NCI-H1048 (cell line): ENCODE measurements at places on chromosomes 13 and 19.

GRCh38 chr19:49438261-49438660 is 3.1 kb downstream of the SLC17A7 start:
- DNase-seq: no peak

DNA sequence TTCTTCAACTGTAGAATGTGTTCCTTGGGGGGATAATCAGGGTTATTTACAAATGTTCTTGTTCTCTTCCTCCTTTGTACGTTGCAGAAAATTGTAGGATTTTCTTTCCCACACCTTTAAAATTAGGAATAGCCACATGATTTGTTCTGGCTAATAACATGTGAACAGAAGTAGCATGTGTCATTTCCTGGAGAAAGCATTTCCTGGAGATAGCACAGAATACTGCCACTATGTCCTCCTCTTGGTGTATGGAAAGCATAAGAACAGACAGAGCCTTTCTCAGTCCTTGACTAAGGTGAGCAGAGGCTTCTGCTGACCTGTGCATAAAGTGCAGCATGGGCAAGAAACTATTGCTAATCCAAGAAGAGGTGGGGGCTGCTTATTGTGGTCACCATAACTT is 101.8 kb downstream of the FAM216B start:
- no peak for DNase-seq

DNA sequence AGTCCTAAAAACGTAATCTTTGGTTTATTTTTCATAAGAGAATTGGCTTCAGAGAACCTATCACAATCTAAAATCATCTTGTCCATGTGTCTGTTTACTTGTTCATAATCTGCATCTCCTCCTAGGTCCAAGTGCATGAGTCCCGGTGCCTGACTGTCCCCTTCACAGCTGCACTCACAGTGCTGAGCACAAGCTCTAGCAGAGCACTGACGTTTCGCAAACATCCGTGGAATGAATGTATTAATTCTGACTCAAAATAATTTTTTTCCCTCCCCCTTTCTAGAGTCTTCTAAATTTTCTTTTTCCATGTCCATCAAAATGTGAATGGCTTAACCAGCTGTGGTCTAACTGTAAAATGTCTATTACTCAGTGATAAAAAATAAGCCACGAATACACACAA is 245.5 kb upstream of the TSHZ3 start:
- DNase-seq: no peak

DNA sequence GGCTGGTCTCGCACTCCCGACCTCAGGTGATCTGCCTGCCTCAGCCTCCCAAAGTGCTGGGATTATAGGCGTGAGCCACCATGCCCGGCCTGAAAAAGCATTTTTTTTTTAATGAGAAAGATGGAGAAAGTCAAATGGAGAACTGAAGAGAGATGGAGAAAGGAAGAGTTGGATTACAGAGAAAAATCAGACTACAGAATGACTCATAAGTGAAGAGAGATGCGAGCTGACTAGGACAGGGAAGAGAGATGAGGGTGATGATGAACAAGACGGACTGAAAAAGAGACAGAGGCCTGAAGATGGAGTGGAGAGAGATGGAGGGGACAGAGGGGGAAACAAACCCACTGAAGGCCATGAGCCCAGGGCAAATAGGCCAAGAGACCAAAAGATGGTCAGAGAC is 1.5 kb downstream of the DHX34 start:
- no peak for DNase-seq

DNA sequence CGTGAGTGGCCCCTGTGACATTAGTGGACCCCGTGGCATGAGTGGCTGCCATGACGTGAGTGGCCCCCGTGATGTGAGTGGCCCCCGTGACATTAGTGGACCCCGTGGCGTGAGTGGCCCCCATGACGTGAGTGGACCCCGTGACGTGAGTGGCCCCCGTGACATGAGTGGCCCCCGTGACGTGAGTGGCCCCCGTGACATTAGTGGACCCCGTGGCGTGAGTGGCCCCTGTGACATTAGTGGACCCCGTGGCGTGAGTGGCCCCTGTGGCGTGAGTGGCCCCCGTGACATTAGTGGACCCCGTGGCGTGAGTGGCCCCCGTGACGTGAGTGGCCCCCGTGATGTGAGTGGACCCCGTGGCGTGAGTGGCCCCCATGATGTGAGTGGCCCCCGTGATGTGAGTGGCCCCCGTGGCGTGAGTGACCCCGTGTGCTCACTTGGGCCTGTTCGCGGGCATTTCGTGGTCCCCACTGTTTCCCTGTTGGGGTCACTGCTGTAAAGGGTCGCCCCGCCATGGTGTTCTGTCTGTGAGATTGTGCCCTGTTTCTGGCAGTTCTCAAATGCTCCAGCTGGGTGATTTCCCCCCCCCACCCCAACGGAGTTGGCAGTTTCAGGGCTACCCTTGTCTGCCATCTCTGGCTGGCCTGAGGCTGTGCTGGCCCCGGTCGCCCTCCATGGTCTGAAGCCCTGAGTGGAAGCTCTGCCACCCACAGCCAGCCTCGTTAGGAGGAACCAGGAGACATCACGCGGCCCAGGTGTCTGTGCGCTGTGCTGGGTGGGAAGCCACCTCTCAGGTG is 64.2 kb downstream of the MCF2L start:
- no peak for DNase-seq

DNA sequence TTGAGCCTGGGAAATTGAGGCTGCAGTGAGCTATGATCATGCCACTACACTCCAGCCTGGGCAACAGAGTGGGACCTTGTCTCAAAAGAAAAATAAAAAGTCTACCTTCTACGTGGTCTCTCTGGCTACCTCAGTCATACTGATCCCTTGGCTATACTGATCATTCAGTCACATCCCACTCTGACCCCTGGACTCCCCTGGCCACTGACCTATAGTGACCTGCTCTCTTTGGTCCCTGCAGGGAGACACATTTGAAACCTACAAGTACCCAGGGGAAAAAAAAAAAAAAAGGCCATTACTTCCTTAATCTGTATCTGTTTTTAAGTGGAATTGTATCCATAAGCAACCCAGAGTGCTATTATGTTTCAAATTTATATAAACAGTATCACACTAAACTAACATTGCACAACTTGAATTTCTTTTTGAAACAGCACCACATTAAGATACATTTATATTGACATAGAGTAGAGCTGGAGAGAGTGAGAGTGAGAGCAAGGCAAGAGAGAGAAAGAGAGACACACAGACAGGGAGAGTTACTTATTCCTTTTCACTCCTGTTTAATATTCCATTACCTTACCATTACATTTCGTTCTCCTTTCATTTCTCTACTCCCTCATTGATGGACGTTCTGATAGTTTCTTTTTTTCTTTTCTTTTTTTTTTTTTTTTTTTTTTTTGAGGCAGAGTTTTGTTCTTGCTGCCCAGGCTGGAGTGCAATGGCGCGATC is 23.7 kb upstream of the CERS4 start:
- no peak for DNase-seq

- DNase-seq: no peak
These were observed 22.7 kb upstream of the MAB21L1 start for GRCh38 chr13:35499196-35499662.

GRCh38 chr13:80100636-80101035 is 240.3 kb downstream of the SPRY2 start:
- no peak for DNase-seq

- no peak for DNase-seq
These were observed 93.3 kb downstream of the OLFM4 start for GRCh38 chr13:53121919-53122318.

DNA sequence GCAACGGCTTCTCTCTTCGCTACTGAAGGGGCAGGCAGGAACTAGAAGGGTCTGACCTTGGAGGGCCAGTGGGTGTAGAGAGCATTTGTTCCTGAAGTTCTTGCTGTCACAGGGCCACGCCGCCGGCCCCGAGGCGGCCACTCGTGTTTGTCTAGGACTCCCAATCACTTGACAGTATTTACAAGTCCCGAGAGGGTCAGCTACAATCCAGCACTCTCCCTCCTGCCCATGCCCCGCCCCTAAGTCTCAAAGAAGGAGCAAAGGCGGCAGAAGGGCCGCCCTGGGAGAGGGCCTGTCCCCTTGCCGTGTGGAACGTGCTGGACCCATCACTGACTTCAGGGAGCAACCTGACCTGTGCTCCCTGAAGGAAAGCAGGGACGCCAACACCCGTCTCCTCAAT is 118.5 kb downstream of the STK24 start:
- DNase-seq: no peak

DNA sequence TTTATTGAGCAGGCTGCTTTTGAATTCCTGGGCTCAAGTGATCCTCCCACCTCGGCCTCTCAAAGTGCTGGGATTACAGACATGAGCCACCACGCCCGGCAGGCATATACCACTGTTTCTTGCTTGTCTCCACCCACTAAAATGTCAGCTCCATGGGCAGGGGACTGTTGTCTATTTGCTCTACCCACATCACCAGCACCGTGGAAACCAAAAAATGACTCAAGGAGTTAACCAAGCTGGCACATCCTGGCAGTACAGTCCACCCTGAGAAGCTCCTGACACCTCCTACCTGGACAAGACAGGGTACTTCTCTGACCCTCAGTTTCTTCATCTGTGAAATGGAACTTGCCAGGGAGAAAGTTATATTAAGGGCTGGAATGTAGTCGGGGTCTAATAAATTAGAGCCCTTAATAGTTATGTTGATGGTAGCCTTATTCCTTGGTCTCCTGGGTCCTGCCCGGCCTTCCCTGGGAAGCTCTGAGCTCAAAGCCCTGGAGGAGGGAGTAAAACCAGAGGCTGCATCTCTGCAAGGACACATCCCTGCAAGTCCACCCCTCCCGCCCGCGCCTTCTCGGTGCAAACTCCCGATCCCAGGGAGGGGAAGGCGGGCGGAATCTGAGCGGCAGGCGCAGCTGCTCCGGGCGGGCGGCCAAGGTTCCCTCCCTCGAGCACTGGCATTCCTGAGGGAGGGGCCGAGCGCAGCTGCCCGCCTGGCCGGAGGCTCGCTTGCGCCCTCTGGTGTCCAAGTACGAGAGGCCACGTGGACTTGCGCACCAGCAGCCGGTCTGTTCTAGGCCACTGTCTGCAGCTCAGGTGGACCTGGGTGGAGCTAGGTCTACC is 14.1 kb downstream of the RDH8 start:
- peak; percentile 75 for DNase-seq

- DNase-seq: no peak
These were observed 4.9 kb upstream of the CLEC17A start for GRCh38 chr19:14577885-14578427.

DNA sequence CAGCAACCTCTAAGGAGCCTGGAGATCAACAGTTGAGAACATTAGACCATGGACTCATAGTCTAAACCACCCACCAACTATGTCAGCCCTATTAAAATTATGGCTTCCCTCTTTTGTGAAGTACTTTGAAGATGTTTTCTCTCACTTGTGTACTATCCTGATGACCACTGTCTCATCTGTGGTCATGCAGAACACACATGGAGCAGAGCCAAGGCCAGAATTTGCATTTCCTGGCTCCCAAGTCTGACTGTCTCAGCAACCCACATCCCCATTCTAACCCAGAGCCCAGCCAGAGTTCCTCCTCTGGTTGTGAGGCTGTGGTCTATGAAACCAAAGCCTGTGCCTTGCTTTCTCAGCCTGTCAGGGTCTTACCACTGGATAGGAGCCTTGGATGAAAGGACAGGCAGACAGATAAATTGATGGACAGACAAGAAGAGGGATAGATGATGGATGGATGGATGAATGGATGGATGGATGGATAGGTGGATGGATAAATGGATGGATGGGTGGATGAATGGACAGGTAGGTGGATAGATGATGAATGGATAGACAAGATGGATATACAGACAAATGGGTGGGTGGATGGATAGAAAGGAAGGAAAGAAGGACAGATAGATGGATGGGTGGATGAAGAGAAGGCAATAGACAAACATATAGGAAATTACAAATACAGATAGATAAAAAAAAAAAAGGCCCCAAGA is 35.4 kb downstream of the ZNF557 start:
- DNase-seq: no peak

DNA sequence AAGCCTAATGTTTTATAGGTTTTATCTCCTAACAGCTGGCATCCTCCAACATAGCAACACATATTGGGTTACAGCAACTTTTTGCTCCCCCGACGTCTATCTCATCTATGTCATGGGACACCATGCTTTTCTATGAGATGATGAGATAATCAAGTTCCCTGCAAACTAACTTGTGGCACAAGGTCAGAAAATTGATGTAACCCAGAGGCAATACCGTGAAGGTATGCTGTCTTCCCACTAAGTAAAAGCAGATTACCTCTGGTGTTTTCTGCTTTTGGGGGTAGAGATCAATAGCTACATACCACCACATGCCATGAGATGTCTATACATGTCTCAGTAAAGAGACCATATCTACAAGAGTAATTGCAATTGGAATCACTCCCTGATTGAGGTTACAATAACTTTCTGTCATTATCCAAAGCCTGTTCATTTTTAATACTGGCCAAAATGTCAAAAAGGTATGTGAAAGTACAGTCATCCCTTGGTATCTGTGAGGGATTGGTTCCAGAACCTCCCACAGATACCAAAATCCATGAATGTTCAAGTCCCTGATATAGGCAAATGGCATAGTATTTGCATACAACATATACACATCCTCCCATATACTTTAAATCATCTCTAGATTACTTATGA is 131.3 kb downstream of the CYSLTR2 start:
- no peak for DNase-seq

GRCh38 chr13:40464337-40465014 is 202.0 kb downstream of the FOXO1 start:
- no peak for DNase-seq

GRCh38 chr13:65034266-65034665 is 2195.9 kb downstream of the PCDH9 start:
- no peak for DNase-seq

DNA sequence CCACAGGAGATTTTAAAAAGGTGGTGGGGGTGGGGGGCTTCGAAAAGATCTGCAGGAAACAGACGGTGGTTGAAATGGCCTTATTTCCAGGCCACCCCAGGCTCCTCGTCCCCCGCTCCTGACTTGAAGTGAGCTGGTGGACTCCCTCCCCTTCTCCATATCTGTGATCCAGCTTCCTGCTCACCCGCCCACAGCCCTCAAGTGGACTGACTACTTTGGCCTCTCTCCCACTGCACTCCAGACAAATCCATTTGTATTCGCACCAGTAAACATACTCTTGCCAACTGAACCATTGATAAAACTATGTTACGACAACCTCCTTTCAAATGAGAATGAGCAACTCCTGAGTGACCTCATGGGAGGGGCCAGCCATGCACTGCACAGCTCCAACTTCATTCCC is 259.5 kb downstream of the COL4A1 start:
- DNase-seq: no peak

GRCh38 chr13:98385606-98386005 is 191.3 kb downstream of the STK24 start:
- DNase-seq: no peak

DNA sequence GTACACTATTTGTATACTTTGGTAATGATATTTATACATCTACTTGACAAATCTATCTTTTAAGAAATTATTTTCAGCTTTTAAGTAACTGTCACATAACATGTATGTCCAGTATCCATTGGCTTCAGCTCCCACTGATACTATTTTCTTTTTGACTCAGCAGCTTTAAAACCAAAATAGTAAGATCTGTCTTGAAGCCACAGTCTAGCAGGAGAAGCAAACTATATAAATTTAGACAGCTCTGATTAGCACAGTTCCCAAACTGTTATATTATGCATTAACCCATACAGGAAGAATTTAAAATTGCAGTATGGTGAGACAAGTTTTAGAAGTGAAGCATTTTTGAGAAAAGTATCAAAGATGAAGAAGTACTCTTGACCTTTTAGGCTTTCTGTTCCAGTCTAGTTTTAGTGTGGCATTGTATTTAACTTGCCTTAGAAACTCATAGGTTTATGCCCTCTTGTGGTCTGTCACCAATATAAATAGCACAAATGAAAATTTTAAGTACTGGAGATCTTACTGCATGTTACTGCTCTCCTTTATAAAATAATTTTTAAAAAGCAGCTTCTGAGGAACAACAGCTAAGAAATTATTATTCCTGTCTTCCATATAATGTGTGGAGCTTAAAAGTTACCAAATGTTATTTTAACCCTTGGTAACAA is 24.7 kb downstream of the URI1 start:
- DNase-seq: no peak

GRCh38 chr19:8161135-8161646 is 11.8 kb upstream of the FBN3 start:
- peak; percentile 46 for DNase-seq
